Frontal cortex (tissue), 4 donors: ENCODE measurements at places on chromosomes 7 and 10. TPM values are rescaled to one million over a fixed set of nuclear protein-coding genes. Genes with fewer than 3 reads are reported as not detected.

Gene ADCYAP1R1
- total RNA-seq: 34.2 TPM

Gene CALML3
- total RNA-seq: under 0.01 TPM

Gene FAM171A1
- 23.6 TPM for total RNA-seq

Gene BAMBI
- total RNA-seq: 4.5 TPM

Gene WAC
- 63.6 TPM for total RNA-seq

Gene MSS51
- 1.6 TPM for total RNA-seq

Gene MRLN
- total RNA-seq: not detected

Gene NKX6-2
- total RNA-seq: 0.41 TPM

Gene PALD1
- total RNA-seq: 6.9 TPM

Gene FGF8
- total RNA-seq: not detected

Gene NUTM2E
- under 0.01 TPM for total RNA-seq

Gene CCDC146
- 15.9 TPM for total RNA-seq

Gene CHN2
- 96.6 TPM for total RNA-seq

Gene PCDH15
- 6.1 TPM for total RNA-seq

Gene GJD4
- not detected for total RNA-seq

Gene SFMBT2
- 22.0 TPM for total RNA-seq

Gene GFRA1
- 8.2 TPM for total RNA-seq

Gene CYP2C9
- total RNA-seq: not detected

Gene GHRHR
- not detected for total RNA-seq

Gene ZNF12
- 28.1 TPM for total RNA-seq

Gene UCN3
- not detected for total RNA-seq

Gene ADCY1
- 92.1 TPM for total RNA-seq

Gene AUTS2
- total RNA-seq: 71.3 TPM

Gene FANK1
- total RNA-seq: 1.2 TPM

Gene MYOF
- total RNA-seq: 2.9 TPM

Gene FUOM
- total RNA-seq: 6.9 TPM

Gene LRRC17
- 15.5 TPM for total RNA-seq

Gene TLX1
- total RNA-seq: not detected

Gene INMT
- total RNA-seq: 0.41 TPM

Gene ENTPD1
- total RNA-seq: 6.9 TPM

Gene GPR26
- total RNA-seq: 5.3 TPM

Gene C10orf143
- 0.41 TPM for total RNA-seq

Gene CYP2C19
- total RNA-seq: 0.41 TPM

Gene OR13A1
- under 0.01 TPM for total RNA-seq

Gene TECPR1
- 25.3 TPM for total RNA-seq

Gene NPSR1
- total RNA-seq: not detected

Gene CH25H
- total RNA-seq: 0.82 TPM

Gene MRC1
- total RNA-seq: 3.7 TPM

Gene CPA2
- not detected for total RNA-seq

Gene FZD8
- 13.0 TPM for total RNA-seq

Gene BUD31
- 68.5 TPM for total RNA-seq

Gene DMBT1
- not detected for total RNA-seq
